ENCODE measurements at places on chromosomes 5 and 9. TPM values are rescaled to one million over a fixed set of nuclear protein-coding genes. Genes with fewer than 3 reads are reported as not detected.

GRCh38 chr9:7387840-7388239 lies 411.7 kb downstream of the DMAC1 start:
- no peak overlapping the region for H3K27ac ChIP-seq
- H3K4me3 ChIP-seq: no peak overlapping the region
- H3K27me3 ChIP-seq: peaks cover 4% of the 10 kb centered on the region
- no peaks in the 10 kb centered on the region for H3K36me3 ChIP-seq

- H3K36me3 ChIP-seq: no peaks in the 10 kb centered on the region
- H3K4me1 ChIP-seq: no peaks in the 10 kb centered on the region
- no peak overlapping the region for H3K27ac ChIP-seq
- no peak for DNase-seq
Observed at GRCh38 chr9:17742067-17742466, 163.2 kb downstream of the SH3GL2 start.

DNA sequence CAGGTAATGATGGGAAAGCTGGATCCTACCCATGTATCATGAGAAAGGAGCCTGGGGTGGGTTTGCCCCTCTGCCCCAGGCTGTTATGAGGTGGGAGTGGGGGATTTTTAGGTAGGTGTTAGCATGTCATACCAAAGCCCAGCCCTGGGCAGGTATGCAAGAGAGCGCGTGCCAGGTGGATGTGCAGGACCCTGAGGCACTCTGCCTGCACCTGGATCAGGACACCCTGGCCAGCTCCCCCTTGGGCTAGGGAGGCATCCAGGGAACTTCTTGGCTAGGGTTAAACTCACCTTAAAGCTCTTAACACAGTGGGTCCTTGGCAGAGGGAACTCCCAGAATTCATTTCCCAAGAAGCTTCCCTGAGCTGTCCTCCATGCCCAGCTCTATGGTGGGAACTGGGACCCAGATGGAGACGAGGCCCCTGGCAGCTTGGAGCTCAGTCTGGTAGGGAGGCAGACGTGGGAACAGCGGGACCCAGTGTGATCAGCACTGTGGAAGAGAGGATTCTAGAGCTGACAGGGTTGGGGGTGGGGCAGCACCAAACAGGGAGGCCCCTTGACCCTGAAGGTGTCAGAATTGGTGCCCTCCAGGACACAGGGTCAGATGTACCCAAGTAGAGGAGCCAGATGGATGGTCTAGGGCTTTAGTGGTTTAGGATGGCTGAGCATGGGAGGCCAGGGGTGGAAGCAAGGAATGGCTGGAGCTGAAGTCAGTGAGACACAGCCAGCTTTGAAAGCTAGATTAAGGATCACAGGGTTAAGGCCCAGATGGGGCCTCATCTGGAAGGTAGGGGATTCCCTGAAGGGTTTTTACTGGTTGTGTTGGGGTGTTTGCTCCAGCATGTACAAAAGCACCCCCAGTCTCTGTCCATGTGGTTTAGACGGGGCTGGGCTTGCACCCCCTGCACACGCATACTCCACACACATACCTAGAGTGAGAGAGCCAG lies 2.2 kb upstream of the PRR7 start:
- no peak for DNase-seq
- peak overlapping the region; percentile 84 for H3K27ac ChIP-seq
- H3K4me3 ChIP-seq: peak overlapping the region; percentile 83
- H3K27me3 ChIP-seq: peaks cover 27% of the 10 kb centered on the region

GHR gene
- total RNA-seq: 6.5 TPM

DNA sequence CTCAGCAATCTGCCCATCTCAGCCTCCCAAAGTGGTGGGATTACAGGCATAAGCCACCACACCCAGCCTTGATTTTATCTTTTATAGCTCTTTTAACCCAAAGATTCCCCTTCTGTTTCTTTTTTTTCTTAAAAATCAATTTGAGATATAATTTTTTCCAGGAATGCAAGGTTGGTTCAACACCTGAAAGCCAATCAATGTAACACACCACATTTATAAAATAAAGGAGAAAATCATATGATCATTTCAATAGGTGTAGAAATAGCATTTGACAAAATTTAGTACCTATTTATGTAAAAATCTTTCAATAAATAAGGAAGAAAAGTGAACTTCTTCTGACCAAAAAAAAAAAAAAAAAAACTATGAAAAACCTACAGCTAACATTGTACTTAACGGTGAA lies 3.7 kb upstream of the ASS1 start:
- H3K27ac ChIP-seq: no peak overlapping the region
- no peaks in the 10 kb centered on the region for H3K36me3 ChIP-seq
- H3K27me3 ChIP-seq: peaks cover 17% of the 10 kb centered on the region
- H3K4me1 ChIP-seq: peaks cover 9% of the 10 kb centered on the region
